NCI-H2029 treated with DMSO at 0.1 percent for 48 hours (cell line): ENCODE measurements at places on chromosomes 3 and 15.

- DNase-seq, result no peak
These were observed 706.6 kb downstream of the SI start for GRCh38 chr3:164371681-164372080.

GRCh38 chr15:55909036-55909811, 84.2 kb downstream of the NEDD4 start:
- DNase-seq, result no peak

DNA sequence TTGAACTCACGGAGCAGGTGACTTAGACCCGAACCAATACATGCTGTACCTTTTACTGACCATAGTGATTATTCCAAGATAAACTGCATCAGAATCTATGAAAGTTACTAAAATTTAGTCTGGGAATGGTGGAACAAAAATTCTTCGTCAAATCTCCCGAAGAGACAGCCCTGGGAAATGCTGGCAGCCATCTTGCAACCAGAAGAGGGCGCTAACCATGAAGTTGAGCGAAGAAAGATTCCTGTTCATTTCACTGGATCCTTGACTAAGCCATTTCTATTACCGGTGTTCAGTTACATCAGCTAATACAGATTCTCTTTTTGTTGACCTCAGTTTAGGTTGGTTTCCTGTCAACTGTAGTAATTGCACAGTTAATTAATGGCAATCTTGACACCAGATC, 199.6 kb downstream of the SLC9A9 start:
- DNase-seq, result no peak

DNA sequence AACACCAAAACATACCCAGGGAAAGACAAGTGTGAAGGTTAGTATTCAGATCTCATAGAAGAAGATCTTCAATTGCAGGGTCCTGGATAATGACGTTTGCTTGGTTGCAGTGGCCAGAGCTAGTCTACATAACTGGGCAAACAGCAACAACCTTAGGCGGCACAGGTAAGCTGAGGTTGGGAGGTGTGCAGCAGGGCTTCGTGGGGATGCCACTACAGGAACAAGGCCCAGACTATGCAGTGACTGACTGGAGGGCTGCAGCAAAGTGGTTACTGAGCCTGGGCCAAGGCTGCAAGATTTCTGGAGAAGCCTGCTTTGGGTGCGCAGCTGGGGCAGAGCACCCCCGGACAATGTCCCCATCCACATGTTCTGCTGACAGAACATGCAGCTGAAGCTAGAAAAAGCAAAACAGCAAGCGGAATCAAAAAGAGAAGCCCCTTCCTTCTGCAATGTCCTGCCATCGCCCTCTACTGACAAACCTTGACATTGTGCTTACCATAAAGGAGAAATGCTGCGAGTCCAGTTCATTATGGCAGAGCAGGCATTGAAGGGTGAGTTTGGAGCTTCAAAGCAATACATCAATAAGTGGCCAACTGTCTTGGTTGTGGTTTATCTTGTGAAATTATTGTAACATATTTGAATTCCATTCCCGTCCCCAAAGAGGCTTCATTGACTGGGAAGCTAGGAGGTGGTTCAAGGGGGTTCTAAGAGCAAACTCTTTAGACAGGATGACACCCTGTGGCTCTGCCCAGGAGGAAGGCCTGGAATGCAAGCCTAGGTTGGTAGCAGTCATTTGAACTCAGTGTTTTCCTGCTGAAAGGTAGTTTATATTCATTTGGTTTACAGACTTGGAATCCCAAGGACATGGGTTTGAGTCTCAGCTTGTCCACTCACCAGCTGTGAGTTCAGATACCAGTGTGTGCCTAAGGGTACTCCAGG, 217.0 kb downstream of the PDCD6IP start:
- DNase-seq, result no peak

GRCh38 chr15:66613743-66614142, 47.9 kb upstream of the LCTL start:
- no peak for DNase-seq

DNA sequence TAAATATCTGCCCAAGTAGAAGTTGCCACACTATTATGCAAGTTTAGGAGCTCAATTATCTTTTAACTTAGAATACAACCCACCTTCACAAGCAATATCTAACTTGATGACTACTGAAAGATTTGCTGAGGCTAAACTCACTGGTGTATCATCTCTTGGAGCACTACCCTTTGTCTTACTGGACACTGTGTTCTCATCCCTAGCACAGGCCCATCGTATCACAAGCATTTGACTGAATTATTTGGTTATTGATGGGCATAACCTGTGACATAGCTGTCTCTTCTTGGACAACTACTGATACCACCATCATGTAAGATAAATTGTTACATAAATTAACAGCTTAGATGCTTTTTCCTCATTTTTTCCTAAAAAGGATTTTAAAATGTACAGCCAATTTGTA, 216.2 kb upstream of the THBS1 start:
- DNase-seq, result no peak

GRCh38 chr3:96416549-96417255, 397.7 kb upstream of the EPHA6 start:
- DNase-seq, result no peak

DNA sequence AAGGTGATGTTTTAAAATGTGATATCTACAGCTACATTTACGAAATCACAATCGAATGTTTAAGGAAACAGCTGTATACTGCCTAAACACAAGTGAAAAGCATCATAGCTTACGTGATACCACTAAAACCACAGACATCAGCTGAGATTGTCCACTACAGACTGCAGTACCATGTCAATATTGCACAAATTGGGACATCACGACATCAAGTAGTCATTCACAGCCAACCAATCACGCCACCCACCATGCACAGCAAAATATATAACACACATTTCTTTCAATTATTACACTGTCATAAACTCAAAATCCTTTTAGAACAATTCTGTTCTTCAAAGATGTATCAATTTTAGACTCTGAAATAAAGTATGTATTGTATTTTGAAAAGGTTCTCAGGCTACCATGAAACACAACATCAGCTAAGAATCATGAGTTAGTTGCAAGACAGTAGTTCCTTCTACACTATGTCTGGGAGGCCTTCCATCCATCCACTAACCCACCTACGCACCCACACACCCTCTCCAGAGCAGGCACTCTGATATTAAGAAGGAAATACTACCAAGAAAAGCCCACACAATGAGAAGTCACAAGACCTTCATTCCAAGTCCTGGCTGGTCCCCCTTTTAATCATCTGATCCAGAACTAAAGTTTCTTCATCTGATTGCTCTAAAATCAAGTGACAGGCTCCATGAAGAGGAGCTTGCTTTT, 3.1 kb downstream of the DMXL2 start:
- DNase-seq, result no peak

GRCh38 chr3:38823722-38824121, 7.7 kb upstream of the SCN10A start:
- DNase-seq, result no peak

DNA sequence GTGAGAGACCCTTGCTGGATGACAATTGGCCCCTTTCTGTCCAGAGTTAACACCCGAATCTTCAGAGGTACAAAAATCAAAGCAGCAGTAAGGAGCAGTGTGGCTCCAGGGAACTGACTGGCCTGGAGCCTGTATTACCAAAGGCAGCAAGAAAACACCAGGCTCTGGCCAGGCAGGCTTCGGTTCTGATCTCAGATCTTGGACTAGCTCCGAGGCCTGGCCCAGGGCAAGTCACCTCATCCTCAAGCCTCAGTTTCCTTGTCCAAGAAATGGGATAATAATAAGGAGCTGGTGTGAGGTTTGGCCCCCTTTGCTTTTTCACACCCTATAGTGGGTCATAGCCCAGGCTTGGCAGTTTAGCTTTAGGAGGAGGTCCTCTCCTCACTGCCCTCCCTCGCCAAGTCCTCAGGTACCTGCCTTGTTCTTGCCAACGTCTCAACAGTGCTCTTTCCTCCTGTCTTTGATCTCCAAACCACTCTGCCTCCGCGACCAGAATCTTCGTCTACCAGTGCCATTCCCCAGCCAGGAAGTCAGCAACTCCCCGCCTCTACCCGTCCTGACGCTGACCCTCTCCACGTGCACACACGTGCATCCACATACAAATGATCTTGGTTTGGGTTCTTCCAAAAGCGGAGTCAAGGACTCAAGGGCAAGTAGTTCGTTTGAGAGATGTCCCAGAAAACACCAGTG, 82.6 kb upstream of the TLE3 start:
- DNase-seq, result no peak

DNA sequence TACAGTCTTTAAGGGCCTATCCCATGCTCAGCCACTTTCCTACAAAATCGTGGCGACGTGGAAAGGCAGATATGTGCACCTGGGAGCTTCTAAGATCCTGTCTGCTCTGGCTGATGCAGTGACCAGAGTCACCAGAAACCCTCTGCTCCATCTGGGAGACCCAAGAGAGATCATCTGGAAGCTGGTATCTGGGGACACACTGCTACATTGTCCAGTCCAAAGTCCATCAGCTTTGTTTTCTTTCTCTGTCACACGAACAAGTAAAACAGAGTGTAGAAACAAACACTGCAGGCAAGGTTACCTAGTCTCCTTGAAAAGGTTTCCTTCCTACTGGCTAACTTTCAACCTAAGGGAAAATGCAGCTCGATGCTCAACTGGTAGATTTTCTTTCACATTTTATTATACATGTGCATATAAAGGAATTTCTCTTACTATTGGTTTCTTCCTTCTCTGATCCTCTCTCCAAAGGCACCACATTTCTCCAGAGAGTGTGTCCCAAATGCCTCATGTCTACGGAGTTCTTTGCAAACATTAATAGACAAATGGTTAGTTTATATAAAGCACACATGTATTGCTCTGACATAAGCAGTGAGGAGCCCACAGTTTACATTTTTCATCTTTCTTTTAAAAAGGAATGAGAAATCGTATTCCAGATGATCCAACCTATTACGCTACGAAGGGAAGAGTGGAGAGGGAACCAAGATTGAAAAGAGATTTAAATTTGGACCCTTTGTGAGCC, 8.3 kb upstream of the GREM1 start:
- DNase-seq, result no peak

GRCh38 chr15:53328341-53328740, 431.1 kb downstream of the WDR72 start:
- no peak for DNase-seq
